Lower lobe of right lung (tissue), 2 donors: ENCODE measurements at places on chromosomes 6 and 20. TPM values are rescaled to one million over a fixed set of nuclear protein-coding genes. Genes with fewer than 3 reads are reported as not detected.

RBM12 gene
- total RNA-seq: 70.5 TPM

NFATC2 gene
- 6.6 TPM for total RNA-seq

TDRD6 gene
- 0.47 TPM for total RNA-seq

OPRM1 gene
- not detected for total RNA-seq

DEFB132 gene
- total RNA-seq: not detected

TSHZ2 gene
- 12.6 TPM for total RNA-seq
